Right atrium auricular region (tissue), 2 donors: ENCODE measurements at places on chromosomes 11 and 22. TPM values are rescaled to one million over a fixed set of nuclear protein-coding genes. Genes with fewer than 3 reads are reported as not detected.

The CHRM1 gene
- not detected for total RNA-seq

The LRRC51 gene
- 4.0 TPM for total RNA-seq

The SLC43A3 gene
- total RNA-seq: 61.3 TPM

The PTPRCAP gene
- total RNA-seq: 1.9 TPM

The HSPB2 gene
- 5.5 TPM for total RNA-seq

GRCh38 chr11:6224421-6224820 lies 10.0 kb downstream of the FHIP1B start:
- no peak for DNase-seq
- H3K27me3 ChIP-seq: no peaks in the 10 kb centered on the region
- no peaks in the 10 kb centered on the region for H3K4me1 ChIP-seq
- no peak overlapping the region for H3K4me3 ChIP-seq
- H3K36me3 ChIP-seq: peaks cover 40% of the 10 kb centered on the region

- H3K27ac ChIP-seq: no peak overlapping the region
- no peaks in the 10 kb centered on the region for H3K27me3 ChIP-seq
- H3K4me1 ChIP-seq: no peaks in the 10 kb centered on the region
- peak; percentile 9 for DNase-seq
- no peak overlapping the region for H3K4me3 ChIP-seq
These were observed 215.3 kb downstream of the BARX2 start for GRCh38 chr11:129590753-129591475.

DNA sequence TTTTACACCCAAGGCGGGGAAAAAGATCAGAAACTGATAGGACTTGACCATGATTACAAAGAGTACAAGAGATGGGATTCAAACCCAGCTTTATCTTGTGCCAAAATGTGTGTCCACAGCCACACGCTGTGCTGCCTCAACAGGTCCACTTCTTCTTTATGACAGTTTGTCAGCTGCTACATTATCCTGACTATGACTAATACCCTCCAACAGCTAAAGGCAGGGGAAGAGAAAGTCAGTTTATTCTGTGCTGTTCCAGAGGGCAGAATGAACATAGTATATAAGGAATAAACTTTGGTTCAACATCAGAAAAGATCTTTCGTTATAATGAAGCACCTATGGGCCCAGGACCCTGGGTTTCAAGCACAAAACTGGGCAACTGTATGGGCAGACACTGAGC lies 668.2 kb upstream of the TENM4 start:
- H3K27me3 ChIP-seq: no peaks in the 10 kb centered on the region
- no peaks in the 10 kb centered on the region for H3K36me3 ChIP-seq
- DNase-seq: no peak
- H3K27ac ChIP-seq: no peak overlapping the region
- H3K4me3 ChIP-seq: no peak overlapping the region

DNA sequence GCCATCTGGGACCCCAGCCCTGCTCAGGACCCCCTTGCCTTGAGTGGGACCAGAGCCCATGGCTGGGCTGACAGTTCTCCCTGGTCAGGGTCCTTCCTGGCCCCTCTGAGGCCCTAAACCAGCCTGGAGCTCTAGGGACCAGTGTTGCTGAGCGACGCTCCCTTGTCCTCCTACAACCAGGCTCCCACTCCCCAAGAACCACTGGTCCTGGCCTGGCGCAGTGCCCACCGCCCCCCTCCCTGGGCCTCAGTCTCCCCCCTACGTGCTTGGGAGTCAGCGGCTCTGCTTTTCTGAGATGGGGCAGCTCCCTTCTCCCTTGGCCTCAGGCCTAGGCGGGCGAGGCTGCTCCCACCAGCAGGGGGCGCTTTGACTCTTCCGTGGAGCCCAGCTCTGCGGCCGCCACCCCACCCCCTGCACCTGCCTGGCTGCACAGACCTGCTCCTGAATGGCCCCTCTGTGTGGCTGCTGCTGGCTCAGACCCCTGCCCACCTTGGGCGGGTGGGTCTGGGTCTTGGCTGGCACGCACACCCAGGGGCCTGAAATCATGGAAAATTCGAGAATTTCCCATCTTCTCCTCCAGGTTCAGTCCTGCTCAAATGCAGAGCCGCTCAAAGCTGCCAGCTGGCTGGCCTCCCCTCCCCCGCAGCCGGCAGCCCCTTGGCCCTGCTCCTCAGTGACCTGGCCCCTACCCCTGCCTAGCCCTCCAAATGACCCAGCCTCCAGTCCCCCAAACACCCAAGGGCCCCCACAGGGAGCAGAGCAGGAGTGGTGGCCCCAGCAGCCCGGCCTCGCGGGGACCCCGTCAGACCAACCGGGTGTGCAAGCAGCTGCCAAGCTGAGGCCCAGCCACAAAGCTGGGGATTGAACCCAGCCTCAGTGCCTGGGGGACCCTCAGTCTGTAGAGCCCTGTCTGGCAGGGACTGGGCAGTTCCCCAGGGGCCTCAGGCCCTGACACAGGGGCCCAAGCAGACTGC lies 9.1 kb downstream of the PRR33 start:
- no peak for DNase-seq
- H3K27ac ChIP-seq: peak overlapping the region; percentile 95
- H3K36me3 ChIP-seq: peaks cover 13% of the 10 kb centered on the region
- no peaks in the 10 kb centered on the region for H3K27me3 ChIP-seq
- H3K4me1 ChIP-seq: no peaks in the 10 kb centered on the region
- no peak overlapping the region for H3K4me3 ChIP-seq

DNA sequence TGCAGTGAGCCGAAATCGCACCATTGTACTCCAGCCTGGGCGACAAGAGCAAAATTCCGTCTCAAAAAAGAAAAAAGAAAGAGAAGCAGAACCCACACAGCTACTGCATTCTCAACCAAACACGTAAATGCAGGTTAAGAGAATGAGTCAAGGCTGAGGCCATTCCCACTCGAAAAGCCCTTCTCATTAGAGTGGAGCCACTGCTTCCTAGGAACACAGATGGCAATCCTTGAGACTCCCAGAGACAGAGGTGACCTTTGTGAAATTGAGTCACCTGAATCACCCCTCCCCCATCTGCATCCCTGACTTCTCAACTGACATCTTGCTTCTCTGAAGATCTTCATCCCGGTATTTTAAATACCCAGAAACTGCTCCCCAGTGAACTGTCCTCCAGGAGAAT lies 8.2 kb downstream of the PACSIN2 start:
- peaks cover 54% of the 10 kb centered on the region for H3K4me1 ChIP-seq

DNA sequence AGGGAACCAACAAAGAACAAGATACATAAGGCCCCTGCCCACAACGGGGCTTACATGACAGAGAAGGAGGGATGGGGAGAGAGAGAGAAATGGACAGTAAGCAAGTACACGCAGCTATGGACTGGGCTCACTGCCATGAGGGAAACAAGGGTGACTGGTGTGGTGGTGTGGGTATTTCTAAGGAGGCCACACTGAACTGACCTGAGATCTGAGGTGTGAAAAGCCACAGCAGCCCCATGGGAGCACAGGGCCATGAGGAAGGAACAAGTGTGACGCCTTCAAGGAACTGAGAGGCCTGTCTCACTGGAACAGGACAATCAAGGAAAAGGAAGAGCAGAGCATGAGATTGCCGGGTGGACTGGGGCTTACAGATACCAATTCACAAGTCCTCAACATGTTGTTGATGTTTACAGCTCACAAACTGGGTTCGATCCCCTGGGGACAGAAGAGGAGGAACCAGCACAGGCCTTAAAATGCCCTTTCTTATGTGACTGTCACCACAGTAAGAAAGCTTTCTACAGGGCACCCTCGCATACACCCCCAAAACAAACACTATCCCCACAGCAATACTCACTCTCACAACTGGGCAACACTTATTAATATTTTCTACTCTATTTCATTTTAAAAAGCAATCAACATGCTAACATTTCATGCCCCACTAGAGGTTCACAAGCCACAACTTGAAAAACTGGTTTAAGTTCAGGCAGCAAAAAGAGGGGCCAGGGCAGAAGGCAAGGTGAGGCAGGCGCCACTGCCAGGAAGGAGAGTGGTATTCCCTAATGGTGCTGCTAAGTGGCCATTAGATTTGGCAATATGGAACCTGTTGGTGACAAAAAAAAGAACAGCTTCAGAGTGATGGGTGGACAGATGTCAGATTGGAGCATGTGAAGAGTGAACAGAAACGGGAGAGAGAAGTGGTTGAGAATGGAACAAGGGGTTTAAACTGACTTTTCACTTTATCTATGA lies 39.1 kb downstream of the TCIRG1 start:
- peaks cover 18% of the 10 kb centered on the region for H3K36me3 ChIP-seq
- H3K4me3 ChIP-seq: no peak overlapping the region
- peaks cover 7% of the 10 kb centered on the region for H3K4me1 ChIP-seq
- no peaks in the 10 kb centered on the region for H3K27me3 ChIP-seq
- DNase-seq: no peak

GRCh38 chr11:31817054-31817620 lies 6.0 kb upstream of the PAX6 start:
- H3K4me1 ChIP-seq: no peaks in the 10 kb centered on the region
- DNase-seq: no peak
- H3K36me3 ChIP-seq: no peaks in the 10 kb centered on the region
- no peak overlapping the region for H3K27ac ChIP-seq

DNA sequence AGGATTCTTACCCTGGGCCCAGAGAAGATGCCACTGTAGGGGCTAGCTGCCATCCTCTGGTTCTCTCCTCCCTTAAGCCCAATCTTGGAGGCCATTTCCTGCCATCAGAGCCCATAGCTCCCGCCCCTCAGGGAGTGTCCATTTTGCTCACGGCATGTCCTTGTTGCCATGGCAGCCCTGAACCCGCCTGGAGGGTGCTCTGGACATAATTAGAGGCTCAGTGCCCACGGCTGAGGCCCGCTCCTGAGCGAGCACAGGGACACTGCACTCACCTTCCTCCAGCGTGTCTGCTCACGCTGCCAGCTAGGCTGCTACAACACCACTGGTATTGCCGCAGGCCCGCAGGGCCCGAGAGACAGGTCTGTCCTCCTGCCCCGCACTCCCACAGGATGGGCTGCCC lies 11.1 kb upstream of the SUSD2 start:
- H3K4me3 ChIP-seq: no peak overlapping the region
- no peak for DNase-seq
- no peak overlapping the region for H3K27ac ChIP-seq
- H3K27me3 ChIP-seq: no peaks in the 10 kb centered on the region

DNA sequence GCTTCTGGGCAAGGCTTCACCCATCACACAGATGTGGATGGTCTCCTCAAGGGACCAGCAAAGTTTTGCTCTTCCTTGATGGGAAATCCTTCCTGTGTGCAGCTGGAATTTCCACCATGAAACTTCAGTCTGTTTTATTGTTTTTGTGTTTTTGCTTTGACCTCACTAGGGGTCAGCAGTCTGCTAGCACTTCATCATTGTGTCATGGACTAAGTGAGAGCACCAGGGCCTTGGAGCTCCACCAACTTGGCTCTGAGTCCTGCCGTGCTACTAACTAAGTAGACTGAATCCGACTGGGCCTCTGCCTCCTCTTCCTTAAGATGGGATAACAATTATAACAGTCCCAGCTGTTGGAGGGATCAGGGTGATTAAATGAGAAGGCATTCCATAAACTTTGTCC lies 305.8 kb upstream of the NCAM1 start:
- peak; percentile 80 for DNase-seq
- no peaks in the 10 kb centered on the region for H3K27me3 ChIP-seq
- H3K4me1 ChIP-seq: peaks cover 42% of the 10 kb centered on the region
- H3K36me3 ChIP-seq: no peaks in the 10 kb centered on the region

DNA sequence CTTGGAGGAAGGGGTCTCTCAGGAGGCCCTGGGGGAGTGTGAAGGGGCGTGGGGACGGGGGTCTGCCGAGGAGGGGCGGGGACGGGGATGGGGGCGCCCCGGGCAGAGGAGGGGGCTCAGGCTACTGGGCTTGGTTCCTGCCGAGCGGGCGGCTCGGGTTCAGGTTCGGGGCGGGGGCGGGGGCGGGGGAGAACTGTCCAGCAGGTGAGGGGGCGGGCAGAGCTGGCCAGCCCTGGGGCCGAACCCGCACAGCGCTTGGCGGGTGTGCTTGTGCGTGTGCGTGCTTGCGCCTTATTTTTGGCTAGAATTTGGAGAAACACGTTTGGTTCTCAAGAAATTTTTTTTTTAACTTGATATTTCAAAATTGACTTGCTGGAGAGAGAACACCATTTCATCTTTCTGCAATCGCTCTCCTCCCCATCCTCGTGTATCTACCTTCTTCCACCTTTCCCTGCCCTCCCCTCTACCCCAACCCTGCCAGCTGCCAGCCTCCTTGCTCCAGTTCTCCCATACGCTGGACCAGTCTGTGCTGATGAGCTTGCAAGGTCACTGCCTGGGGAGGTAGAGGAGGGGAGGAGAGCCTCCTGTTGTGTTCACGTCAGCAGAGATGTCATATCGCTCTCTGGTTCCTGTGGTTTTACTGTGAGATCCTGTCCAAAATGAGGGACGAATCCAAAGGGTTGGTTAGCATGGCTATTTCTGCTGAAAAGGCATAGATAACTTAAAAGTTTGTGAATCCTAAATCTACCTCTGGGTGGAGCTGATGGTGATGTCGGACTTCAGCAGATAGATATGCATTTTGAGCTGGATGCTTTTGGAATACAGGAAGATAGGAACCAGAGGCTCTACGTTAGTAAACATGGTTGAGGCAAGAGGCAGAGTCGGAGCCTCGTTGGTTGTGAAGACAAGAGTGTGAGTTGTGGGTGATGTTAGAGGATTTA lies 668 bp downstream of the MADD start:
- H3K27me3 ChIP-seq: no peaks in the 10 kb centered on the region
- peak overlapping the region; percentile 86 for H3K4me3 ChIP-seq
- DNase-seq: no peak
- peak overlapping the region; percentile 89 for H3K27ac ChIP-seq
- H3K4me1 ChIP-seq: no peaks in the 10 kb centered on the region

- H3K27ac ChIP-seq: no peak overlapping the region
- H3K36me3 ChIP-seq: no peaks in the 10 kb centered on the region
- no peak for DNase-seq
- no peak overlapping the region for H3K4me3 ChIP-seq
These were observed 22.6 kb upstream of the HIPK3 start for GRCh38 chr11:33234397-33235190.
